ENCODE measurements at places on chromosomes 7 and 10. TPM values are rescaled to one million over a fixed set of nuclear protein-coding genes. Genes with fewer than 3 reads are reported as not detected.

DNA sequence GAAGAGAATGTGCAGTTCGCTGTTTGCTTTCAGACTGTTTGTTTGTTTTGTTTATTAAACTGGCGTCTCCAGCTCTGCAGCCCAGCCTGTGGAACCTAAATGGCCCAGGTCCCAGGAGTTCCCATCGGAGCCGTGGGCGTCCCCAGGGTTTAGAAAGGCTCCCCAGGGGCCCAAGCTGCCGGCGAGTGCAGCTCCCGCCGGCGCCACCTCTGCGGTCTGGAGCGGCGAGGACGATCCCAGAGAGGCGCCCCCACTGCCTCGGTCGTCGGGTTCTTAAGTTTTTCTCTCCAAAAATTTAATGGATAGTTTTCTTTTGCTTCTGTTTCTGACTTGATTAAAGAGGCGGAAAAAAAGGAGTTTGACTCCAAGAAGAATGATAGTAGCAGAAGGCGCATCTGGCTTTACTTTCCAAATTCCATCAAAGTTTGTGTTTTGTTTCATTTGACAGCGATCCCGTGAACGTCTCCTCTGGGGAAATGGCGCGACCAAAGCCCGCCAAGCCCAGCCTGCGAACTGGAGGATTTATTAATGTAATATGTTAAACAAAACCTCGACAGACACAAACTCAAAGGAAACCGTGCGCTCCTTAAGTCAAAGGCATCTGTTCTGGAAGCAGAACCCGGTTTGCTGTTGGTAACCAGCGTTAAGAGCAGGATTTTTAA lies 718 bp upstream of the FZD1 start:
- peak overlapping the region; percentile 46 for H3K27ac ChIP-seq
- H3K36me3 ChIP-seq, result no peaks in the 10 kb centered on the region
- H3K4me3 ChIP-seq, result peak overlapping the region; percentile 95
- H3K27me3 ChIP-seq, result no peaks in the 10 kb centered on the region

DNA sequence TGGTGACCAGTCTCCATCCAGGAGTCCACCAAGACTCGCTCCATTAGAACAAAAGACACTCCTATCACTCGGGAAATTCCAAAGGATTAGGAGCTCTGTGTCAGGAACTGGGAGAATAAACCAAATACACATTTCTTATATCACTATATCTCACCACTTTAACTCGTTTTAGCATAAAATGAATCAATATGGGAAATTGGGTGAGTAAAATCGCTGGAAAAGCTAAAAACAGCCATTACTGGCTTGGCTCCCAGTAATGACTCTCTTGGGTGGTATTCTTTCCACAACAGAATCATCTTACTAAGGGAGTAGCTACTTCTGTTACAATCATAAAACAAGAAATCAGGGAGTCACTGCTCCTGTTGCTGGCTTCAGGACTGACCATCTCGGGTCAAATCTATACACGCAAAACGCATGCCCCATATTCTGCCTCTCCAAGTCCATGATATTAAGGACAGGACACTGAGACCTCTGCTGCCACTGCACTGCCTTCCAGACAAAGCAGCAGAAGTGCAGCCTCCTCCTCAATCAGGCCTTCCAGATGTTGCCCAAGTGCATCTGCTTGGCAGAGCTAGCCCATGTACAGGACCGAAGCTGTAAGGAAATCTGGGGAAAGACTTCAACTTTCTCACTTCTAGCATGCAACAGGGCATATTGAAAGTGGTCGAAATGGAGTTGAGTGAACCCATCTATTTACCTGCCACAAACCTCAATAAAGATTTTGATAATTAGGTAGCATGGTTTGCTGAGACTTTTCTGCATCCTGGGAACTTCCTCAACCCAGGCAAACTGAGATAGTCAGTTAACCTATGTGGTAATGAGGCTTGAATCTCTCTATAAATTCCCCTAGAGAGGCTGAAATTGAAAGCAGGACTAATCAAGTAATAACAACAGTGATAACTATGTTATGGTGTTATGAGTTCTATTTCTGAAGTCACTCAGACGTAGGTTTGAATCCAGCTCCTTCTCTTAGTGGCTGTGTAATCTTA lies 14.4 kb upstream of the PANK1 start:
- H3K27ac ChIP-seq, result no peak overlapping the region
- DNase-seq, result no peak
- no peaks in the 10 kb centered on the region for H3K27me3 ChIP-seq
- H3K4me3 ChIP-seq, result no peak overlapping the region

DNA sequence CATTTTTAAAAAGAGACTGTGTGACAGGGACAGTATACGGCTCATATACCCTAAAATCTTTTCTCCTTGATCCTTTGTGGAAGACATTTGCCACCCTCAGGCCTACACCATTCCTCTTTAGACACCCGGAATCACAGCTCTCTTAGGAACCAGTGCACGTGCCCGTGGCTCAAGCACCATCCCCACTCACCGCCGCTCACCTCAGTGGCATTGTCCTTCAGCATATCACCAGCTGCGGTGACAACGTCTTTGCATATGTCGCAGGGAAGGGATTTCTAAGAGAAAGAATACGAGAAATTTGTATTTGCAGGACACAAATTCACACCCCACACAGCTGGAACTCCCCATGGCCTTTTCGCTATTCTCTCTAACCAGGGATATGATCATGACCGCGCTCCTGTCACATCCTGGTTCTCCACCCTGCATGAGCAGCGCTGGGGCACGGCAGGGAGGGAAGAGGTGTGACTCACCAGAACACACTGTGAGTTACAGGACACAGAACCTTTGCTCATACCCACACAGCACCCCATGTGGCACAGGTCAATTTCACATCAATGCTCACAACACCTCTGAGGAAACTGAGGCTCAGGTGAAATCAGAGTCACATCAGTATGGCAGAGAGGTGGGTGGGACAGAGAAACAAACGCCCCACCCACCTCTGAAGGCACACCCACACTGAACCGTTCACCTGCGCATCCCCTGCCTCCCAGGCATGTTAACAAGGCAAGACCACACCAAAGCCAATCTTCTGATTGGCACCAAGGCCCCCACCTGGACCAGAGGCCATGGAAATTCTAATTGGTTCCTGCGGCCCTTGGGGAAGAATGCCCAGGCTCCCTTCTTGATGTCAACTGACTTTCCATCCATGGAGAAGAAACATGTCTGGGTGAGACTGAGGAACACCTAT lies 19.2 kb downstream of the PSAP start:
- no peaks in the 10 kb centered on the region for H3K36me3 ChIP-seq
- no peak overlapping the region for H3K27ac ChIP-seq
- no peaks in the 10 kb centered on the region for H3K27me3 ChIP-seq
- DNase-seq, result no peak

- H3K4me1 ChIP-seq, result no peaks in the 10 kb centered on the region
- no peak overlapping the region for H3K4me3 ChIP-seq
- no peaks in the 10 kb centered on the region for H3K27me3 ChIP-seq
- no peaks in the 10 kb centered on the region for H3K36me3 ChIP-seq
- no peak overlapping the region for H3K27ac ChIP-seq
These were observed 287.6 kb upstream of the TPK1 start for GRCh38 chr7:145123502-145123901.

- no peak overlapping the region for H3K4me3 ChIP-seq
- DNase-seq, result no peak
- no peak overlapping the region for H3K27ac ChIP-seq
- no peaks in the 10 kb centered on the region for H3K4me1 ChIP-seq
These were observed 4.9 kb downstream of the TMEM130 start for GRCh38 chr7:98864731-98865453.

DNA sequence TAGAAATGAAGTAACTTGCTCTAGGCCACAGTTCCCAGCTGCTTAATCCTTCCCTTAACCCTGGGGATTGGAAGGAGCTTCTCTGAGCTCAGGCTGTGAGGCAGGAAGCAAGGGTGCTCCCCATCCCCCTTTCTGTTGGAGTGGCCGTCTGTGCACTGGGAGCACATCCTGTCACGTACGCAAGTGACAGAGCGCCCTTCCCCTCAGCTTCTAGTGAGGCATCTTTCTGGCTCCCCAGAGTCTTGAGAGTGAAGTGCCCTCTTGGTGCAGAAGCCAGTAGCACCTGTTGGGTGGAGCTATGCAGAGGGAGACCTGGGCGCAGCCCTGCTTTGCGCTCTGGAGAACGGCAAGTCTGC lies 47.8 kb downstream of the SHH start:
- no peak for DNase-seq
- no peaks in the 10 kb centered on the region for H3K27me3 ChIP-seq

DNA sequence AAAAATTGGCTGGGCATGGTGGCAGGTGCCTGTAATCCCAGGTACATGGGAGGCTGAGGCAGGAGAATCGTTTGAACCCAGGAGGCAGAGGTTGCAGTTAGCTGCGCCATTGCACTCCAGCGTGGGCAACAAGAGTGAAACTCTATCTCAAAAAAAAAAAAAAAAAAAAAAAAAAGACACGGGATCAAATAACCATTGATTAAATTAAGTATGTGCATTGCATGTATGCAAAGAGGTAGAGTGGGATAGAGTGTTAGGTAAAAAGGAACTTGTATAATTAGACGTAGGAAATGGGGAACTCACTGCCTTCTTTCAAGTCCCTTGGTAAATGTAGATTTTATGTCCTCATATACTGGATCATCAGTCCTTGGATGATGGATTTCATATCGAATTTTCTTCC lies 13.1 kb downstream of the VCL start:
- no peaks in the 10 kb centered on the region for H3K27me3 ChIP-seq
- no peak for DNase-seq
- no peak overlapping the region for H3K4me3 ChIP-seq
- no peak overlapping the region for H3K27ac ChIP-seq

DNA sequence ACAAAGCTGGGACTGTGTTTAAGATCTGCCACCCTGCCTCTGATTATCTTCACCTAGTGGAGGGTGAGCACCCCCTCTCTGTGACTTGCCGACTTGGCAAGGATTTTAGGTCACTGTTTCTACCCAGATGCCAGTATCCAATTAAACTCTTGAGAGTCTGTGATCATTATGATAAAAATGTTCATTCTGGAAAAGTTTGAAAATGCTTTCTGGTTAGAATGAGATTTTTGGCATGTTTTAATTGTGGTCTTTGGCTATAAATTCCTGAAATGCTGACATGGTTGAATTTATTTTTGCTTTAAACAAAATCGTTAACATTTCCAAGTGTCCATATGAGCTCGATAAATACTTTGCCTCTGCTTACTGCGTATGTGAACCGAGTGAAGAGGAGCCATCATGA lies 221.4 kb downstream of the BICC1 start:
- peaks cover 4% of the 10 kb centered on the region for H3K4me1 ChIP-seq
- no peak overlapping the region for H3K27ac ChIP-seq
- no peaks in the 10 kb centered on the region for H3K27me3 ChIP-seq
- H3K4me3 ChIP-seq, result no peak overlapping the region
- no peaks in the 10 kb centered on the region for H3K36me3 ChIP-seq

- H3K4me1 ChIP-seq, result peaks cover 4% of the 10 kb centered on the region
- H3K27me3 ChIP-seq, result no peaks in the 10 kb centered on the region
- no peak overlapping the region for H3K4me3 ChIP-seq
- no peak for DNase-seq
- H3K36me3 ChIP-seq, result no peaks in the 10 kb centered on the region
These were observed 42.5 kb downstream of the PRKAG2 start for GRCh38 chr7:151834271-151835035.

GRCh38 chr7:2645274-2645868 lies 13.6 kb downstream of the TTYH3 start:
- no peak for DNase-seq
- H3K4me1 ChIP-seq, result peaks cover 18% of the 10 kb centered on the region
- H3K36me3 ChIP-seq, result no peaks in the 10 kb centered on the region

DNA sequence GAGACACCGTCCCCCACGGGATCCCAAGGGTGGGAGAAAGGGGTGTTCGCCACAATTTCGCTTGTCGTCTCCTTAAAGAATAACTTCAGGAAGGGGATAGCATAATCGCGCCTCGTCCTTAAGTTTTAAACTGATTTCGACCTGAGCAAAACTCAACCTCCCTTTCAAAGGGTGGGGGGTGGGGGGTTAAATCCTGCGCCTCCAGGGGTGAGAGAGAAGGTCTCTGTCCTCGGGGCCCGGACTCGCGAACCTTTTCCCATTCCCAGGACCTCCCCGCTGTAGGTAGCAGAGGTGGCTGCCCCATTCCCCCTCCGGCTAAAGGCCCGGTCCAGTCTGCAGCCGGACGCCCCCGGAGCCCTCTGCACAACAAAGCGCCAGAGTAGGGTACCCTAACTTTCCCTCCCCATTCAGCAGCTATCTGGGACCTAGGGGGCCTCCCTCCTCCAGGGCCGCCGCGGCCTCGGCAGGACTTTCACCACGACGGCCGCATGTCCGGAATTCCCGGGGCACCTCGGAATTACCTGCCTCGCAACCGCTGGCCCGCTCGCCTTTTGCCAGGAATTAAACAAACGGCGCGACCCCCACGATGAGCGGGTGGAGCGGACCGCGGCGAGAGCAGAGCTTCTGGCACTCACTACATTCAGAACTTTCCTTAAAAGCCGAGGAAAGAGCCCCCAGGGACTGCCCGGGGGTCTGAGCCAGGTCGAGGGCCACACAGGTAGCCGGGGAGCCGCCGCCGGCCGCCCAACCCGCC lies 1.7 kb downstream of the CDK6 start:
- H3K36me3 ChIP-seq, result no peaks in the 10 kb centered on the region
- H3K27me3 ChIP-seq, result peaks cover 2% of the 10 kb centered on the region
- peak overlapping the region; percentile 55 for H3K4me3 ChIP-seq
- H3K27ac ChIP-seq, result peak overlapping the region; percentile 13
- peaks cover 7% of the 10 kb centered on the region for H3K4me1 ChIP-seq
- peak; percentile 56 for DNase-seq

- H3K4me1 ChIP-seq, result no peaks in the 10 kb centered on the region
- H3K27me3 ChIP-seq, result no peaks in the 10 kb centered on the region
- H3K36me3 ChIP-seq, result no peaks in the 10 kb centered on the region
- H3K4me3 ChIP-seq, result no peak overlapping the region
- no peak for DNase-seq
- H3K27ac ChIP-seq, result no peak overlapping the region
These were observed 170.6 kb downstream of the EBF3 start for GRCh38 chr10:129793479-129793878.

DNA sequence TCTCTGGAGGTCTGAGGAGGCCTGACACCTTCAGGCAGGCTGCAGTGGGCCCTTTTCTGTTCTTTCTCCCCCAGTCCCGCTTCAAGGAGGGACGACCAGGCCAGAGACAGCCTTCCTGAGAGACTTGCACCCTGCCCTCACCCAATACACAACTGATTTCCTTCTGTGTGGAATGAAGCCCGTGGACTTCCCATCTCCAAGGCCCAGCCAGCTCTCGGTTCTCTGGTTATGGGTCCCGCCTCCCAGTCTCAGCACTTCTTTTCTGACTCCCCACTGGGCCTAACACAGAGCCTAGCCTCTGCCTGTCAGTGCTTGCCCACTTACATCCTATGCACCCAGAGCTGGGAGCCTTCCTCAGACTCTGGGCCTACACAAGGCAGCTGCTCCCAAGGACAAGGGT lies 24.1 kb upstream of the ADCYAP1R1 start:
- DNase-seq, result no peak
- H3K36me3 ChIP-seq, result no peaks in the 10 kb centered on the region
- H3K4me1 ChIP-seq, result peaks cover 5% of the 10 kb centered on the region
- H3K27ac ChIP-seq, result no peak overlapping the region
- no peak overlapping the region for H3K4me3 ChIP-seq
- no peaks in the 10 kb centered on the region for H3K27me3 ChIP-seq

- no peaks in the 10 kb centered on the region for H3K27me3 ChIP-seq
- DNase-seq, result no peak
- H3K4me1 ChIP-seq, result no peaks in the 10 kb centered on the region
- no peak overlapping the region for H3K27ac ChIP-seq
- no peaks in the 10 kb centered on the region for H3K36me3 ChIP-seq
These were observed 4.7 kb upstream of the JAKMIP3 start for GRCh38 chr10:132061030-132061429.

Gene DNAJB9
- total RNA-seq, result 26.5 TPM

Gene DEPP1
- 46.7 TPM for total RNA-seq

Gene GTPBP4
- total RNA-seq, result 37.6 TPM

Gene ASAH2
- total RNA-seq, result 1.6 TPM

Gene BAG3
- 20.2 TPM for total RNA-seq

Gene ZNF282
- total RNA-seq, result 24.5 TPM

Gene FGFR2
- 11.9 TPM for total RNA-seq

Gene ZPBP
- total RNA-seq, result 1.1 TPM

Measured in ovary (tissue), 10 donors.